ENCODE measurements at places on chromosomes 4 and X. TPM values are rescaled to one million over a fixed set of nuclear protein-coding genes. Genes with fewer than 3 reads are reported as not detected.

The TKTL2 gene
- not detected for total RNA-seq

The SLC9A6 gene
- total RNA-seq: 18.3 TPM

The GYPE gene
- 0.49 TPM for total RNA-seq

The ASB9 gene
- 21.0 TPM for total RNA-seq

The HS3ST1 gene
- total RNA-seq: 5.3 TPM

The KLB gene
- total RNA-seq: not detected

The TMSB15C gene
- 2.5 TPM for total RNA-seq

The VBP1 gene
- total RNA-seq: 59.6 TPM

The MND1 gene
- 2.9 TPM for total RNA-seq

The IL9R gene
- total RNA-seq: 0.07 TPM

The TACR3 gene
- total RNA-seq: not detected

The CT83 gene
- total RNA-seq: not detected

The GLRA2 gene
- total RNA-seq: not detected

The RNF212 gene
- total RNA-seq: 1.8 TPM

The GC gene
- not detected for total RNA-seq

The MAGEA4 gene
- not detected for total RNA-seq

The LRP2BP gene
- 0.39 TPM for total RNA-seq

The NBDY gene
- total RNA-seq: 4.9 TPM

The PNMA6F gene
- total RNA-seq: not detected

The MTMR8 gene
- 0.63 TPM for total RNA-seq

The LRIT3 gene
- total RNA-seq: not detected

The PNCK gene
- total RNA-seq: not detected

The CT47B1 gene
- total RNA-seq: not detected

The DNAAF6 gene
- total RNA-seq: not detected

The NPFFR2 gene
- total RNA-seq: not detected

The UNC5C gene
- total RNA-seq: 0.18 TPM

The WAS gene
- not detected for total RNA-seq

The MTNR1A gene
- not detected for total RNA-seq

The SEL1L3 gene
- total RNA-seq: 217 TPM

The CCKAR gene
- not detected for total RNA-seq

The TMEM271 gene
- not detected for total RNA-seq

The TMEM35A gene
- total RNA-seq: 3.1 TPM

The ADGRG4 gene
- not detected for total RNA-seq

The CTSO gene
- total RNA-seq: 12.1 TPM

The GAB3 gene
- total RNA-seq: 6.0 TPM

The GAGE12E gene
- total RNA-seq: not detected

The SMIM10 gene
- total RNA-seq: 2.2 TPM

The GLOD5 gene
- not detected for total RNA-seq

The RNF113A gene
- 16.6 TPM for total RNA-seq

The PDCL2 gene
- total RNA-seq: not detected

The NPY5R gene
- total RNA-seq: not detected

The TRIML2 gene
- not detected for total RNA-seq

The GRSF1 gene
- 87.9 TPM for total RNA-seq

The HSD17B13 gene
- total RNA-seq: not detected

The FAM133A gene
- total RNA-seq: not detected

The SPANXC gene
- total RNA-seq: not detected

The GAGE13 gene
- total RNA-seq: not detected

The MUC7 gene
- total RNA-seq: not detected

The UGT2A1 gene
- 1.1 TPM for total RNA-seq

The XAGE1B gene
- total RNA-seq: not detected

The SULT1E1 gene
- total RNA-seq: 267 TPM

The TLR7 gene
- not detected for total RNA-seq

The MMRN1 gene
- total RNA-seq: 1,534 TPM

The CLDN34 gene
- 0.26 TPM for total RNA-seq

Measured in pulmonary artery endothelial cell (primary cell).